ENCODE measurements at places on chromosomes 3 and 15.
A peak's percentile ranks its signal among the peaks of the same experiment; 100 is the strongest.

DNA sequence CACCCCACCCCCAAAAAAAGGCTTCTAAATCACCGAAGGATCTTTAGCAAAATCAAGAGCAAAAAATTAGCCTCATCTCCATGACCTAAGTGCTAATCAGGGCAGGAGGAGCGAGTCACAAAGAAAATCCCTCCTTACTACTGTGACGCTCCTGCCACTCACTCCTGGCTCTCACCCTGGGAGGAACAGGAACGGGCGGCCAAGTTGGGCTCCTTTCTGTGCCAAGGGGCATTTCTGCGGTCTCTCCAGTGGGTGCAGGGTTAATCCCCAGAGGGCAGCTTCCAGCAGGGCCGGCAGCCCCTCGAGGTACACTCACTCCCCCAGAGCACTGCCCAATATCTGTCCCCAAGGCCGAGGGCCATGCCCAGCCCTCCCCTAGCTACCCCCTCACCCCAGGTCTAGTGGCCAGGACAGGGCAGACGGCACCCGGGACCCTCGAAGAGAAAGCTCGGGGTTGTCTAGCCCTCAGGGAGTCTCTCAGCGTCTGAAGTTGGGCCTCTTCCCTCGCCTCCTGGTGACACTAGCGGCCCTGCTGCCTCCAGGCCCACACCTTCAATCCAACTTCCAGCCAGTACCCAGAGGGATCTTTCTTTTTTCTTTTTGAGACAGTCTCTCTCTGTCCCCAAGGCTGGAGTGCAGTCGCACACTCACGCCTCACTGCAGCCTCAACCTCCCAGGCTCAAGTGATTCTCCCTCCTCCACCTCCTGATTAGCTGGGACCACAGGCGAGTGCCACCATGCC is 706 bp downstream of the CAV3 start:
- no peak for DNase-seq

DNA sequence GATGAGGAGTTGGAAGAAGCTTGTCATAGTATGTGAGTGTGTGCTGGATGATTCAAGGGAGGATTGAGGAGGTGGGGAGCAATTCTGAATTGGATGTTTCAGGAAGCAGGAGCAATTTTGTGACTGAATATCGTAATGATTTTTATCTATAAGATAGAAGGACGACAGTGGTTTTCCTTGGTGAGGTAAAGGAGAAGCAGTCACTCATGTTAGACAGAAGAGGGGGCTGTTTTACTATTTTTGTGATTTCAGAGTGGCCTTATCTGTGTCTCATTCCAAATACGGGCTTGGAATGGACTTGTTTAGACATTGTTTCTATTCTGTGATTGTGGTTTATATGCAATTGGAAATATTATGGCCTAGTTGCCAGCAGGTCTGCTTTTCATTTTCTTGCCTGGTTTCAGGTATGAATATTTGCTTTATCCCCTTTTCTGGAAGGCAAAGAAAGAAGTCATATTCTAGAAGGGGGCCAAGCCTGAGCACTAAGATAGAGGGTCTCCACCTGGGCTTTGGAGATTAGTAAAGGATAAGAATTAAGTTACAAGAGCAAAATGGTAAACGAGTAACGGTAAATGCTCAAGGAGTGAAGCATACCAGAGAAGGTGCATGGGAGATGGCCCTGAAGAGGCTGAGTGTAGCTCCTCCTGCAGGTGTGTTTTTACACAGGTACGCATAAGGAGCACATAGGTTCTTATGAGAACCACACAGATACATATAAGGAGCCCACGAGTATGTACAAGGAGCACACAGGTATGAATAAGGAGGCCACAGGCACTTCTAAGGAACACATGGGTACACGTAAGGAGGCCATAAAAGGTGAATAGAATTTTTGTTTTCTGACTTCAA is 124.6 kb upstream of the KCNAB1 start:
- no peak for DNase-seq

DNA sequence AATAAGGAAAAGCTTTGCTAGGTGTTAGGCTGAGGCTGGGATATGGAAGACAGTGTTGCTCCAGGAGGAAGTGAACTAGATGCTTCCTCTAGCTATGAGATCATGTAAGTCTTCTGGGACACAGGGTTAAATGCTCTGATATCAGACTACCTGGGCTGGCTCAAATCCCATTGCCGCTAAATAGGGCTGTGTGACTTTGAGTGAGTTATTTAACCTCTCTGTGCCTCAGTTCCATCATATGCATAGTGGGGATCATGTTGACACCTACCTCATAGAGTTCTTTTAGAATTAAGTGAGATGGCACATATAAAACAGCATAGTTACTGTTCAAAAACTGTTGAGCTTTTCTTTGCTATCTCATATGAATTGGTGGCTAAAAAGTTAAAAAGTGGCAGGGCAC is 12.6 kb downstream of the RPLP1 start:
- DNase-seq = no peak

- DNase-seq = no peak
These were observed 5.0 kb upstream of the HES1 start for GRCh38 chr3:194130807-194131589.

DNA sequence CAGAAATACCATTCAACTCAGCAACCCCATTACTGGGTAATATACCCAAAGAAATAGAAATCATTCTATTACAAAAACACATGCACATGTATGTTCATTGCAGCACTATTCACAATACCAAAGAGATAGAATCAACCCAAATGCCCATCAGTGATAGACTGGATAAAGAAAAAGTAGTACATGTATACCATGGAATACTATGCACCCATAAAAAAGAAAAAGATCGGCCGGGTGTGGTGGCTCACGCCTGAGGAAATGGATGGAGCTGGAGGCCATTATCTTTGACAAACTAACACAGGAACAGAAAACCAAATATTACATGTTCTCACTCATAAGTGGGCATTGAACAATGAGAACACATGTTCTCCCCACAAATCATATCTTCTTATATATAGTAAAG is 75.7 kb upstream of the TNFSF10 start:
- no peak for DNase-seq

GRCh38 chr3:113531826-113532697 is at the start of gene SIDT1:
TSS of gene SIDT1 (plus strand) at chr3:113532555. CDS start at chr3:113533022, 467 bp downstream.
- peak; percentile 11 for DNase-seq

GRCh38 chr15:40792394-40792793 is 14.5 kb upstream of the ZFYVE19 start:
- no peak for DNase-seq

GRCh38 chr15:101272584-101272983 is 4.7 kb downstream of the SELENOS start:
- no peak for DNase-seq

GRCh38 chr3:62378311-62378789 is 5.0 kb upstream of the FEZF2 start:
- no peak for DNase-seq

- no peak for DNase-seq
These were observed 115.7 kb upstream of the PRTG start for GRCh38 chr15:55858661-55859060.
